Amniotic stem cell (primary cell): ENCODE measurements at places on chromosomes 5 and 9.

DNA sequence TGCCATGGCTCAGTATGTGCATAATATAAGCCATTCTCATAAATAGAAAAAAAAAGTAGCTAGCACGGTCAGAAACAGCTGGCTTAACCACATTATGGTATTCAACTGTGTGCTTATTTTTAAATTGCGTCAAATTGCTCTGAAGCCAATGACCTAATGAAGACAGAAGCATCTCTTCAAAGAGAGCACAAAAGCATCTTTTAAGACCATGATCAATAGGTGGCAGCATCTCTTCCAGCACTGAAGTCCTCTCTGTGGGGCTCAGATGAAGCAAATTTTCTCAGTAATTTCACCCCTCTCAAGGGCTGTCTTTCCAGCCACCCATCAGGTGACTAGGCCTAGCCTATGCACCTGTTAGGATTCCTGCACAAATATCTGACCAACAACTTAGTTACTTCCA, 251.4 kb downstream of the GLIS3 start:
- DNase-seq: peak; percentile 14

GRCh38 chr9:89706086-89706485, 101.3 kb downstream of the GADD45G start:
- DNase-seq: no peak

DNA sequence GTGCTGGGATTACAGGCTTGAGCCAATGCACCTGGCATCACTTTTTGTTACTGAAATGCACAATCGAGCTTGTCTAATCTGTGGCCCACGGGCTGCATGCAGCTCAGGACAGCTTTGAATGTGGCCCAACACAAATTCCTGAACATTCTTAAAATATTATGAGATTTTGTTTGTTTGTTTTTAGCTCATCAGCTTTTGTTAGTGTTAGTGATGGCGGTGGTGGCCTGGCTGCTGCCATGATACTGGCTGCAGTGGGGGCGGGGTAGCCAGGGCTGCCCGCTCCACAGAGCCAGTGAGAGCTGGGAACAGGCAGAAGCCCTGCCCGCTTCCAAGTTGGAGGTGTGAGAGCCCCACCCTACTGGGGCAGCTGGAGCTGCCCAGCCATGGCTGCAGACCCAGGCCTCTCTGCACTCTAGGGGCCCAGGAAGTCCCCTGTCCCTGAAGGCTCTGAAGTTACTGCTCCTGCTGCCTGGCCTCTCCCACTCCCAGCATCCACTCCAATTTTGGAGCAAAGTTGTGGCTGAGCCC, 76.6 kb upstream of the SHB start:
- no peak for DNase-seq

DNA sequence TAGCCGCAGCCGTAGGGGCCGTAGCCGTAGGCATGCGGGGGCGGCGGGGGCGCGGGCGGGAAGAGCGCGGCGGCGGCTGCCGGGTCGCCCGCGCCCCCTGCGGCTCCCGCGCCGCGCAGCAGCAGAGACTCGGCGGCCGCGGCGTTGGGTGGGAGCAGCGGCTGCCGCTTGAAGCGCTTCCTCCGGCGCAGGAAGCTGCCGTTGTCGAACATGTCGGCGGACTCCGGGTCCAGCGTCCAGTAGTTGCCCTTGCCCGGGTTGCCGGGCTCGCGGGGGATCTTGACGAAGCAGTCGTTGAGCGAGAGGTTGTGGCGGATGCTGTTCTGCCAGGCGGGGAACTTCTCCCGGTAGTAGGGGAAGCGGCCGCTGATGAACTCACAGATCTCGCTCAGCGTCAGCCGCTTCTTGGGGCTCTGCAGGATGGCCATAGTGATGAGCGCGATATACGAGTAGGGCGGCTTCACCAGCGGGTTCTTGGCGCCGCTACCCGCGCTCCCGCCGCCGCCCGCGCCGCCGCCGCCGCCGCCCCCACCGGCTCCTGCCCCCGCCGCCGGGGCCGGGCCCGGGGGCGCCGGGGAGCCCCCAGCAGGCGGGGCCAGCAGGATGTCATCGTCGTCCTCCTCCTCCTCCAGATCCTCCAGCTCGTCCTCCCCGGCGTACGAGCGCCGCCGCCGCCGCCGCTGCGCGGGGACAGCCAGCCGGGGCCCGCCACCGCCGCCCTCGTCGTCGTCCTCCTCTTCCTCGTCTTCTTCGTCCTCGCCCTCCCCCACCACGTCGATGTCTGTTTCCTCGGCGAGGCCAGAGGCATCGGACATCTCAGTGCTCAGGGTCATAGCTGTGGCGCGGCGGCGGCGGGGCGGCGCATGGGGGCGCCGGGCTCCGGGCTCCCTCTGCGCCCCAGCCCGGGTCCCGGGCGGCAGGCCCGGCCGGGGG, 781 bp downstream of the FOXD1 start:
- DNase-seq: no peak

GRCh38 chr5:78567617-78568016, 81.0 kb downstream of the LHFPL2 start:
- no peak for DNase-seq

GRCh38 chr5:157648275-157648990, 3.8 kb downstream of the SOX30 start:
- DNase-seq: no peak

GRCh38 chr5:60349891-60350415, 350.0 kb downstream of the DEPDC1B start:
- no peak for DNase-seq

DNA sequence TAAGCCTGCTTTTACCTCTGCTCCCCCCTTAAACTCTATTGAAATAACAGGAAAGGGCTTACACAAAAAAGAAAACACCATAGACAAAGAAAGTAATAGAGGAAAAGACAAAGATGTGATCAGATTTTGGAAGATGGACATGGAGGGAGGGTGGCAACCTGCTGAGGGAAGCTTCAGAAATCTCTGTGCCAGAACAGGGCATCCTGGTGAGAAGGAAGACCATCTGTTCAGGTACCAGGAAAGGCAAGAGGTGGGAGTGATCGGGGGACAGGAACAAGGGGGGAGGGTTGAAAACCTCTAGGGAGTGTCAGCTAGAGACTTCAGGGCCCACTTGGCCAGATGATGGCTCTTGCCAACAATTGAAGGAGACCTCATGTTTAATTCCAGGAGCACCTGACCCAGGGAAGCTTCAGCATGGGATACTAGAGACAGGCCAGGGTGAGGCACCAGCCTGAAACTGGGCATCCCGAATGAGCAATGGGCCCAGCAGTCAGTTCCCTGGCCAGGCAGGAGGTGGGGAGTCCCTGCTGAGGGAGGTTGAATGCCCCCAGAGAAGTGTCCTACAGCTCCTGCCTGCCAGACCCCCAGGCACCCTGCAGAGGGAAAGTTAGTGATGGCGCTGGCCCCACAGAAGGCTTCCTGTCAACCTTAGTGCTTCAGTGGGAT, 8.2 kb downstream of the SQSTM1 start:
- DNase-seq: no peak

DNA sequence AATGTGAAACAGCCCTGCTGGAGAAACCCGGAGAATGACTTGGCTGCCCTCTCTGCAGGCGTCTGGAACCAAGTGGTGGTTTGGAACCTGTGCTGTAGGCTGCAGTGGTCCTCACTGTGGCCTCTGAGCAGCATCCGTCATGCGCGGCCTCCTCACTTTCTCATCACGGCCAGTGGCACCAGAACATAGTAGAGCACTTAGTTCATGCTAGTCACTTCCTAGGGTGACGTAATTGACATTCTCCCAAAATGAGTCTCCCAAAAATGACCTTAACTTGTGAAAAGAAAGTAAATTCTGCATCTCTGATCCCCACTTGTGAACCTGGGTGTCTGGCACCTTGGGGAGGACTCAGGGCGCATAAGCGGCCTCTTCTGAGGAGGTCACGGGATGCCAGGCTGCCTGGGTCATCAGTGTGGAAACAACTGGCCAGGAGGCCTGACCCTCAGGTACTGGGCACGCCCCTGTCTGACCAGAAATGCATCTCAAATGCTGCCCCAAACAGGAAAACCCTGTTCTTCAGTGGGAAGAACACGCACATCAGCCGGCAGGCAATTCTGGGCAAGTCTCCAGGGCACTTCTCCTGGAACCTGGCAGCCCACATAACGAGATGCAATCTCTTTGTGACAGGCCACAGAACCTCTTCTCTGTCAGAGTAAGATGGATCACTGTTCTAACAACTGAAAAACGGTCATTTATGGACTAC, 36.6 kb upstream of the SPTLC1 start:
- DNase-seq: no peak

DNA sequence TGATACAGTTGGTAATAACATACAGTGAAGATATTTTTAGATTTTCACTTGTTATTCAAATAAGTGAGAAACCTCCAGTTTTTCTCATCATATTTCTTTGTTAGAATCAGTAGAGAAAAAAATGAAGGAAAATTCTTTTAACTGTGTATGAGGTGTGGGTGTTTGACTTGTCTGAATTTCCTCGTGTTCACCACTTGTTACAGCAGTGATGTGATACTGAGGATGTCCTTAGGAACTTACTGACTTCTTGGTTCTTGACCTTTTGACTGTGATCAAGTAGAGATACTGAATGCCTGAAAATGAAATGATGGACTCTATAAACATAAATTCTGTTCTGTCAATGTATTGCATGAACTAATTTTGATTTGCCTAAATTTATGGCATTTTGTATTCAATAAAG, 10.7 kb downstream of the PBX3 start:
- no peak for DNase-seq

GRCh38 chr9:133470427-133470924, 8.4 kb downstream of the SLC2A6 start:
- no peak for DNase-seq

- DNase-seq: no peak
Observed at GRCh38 chr5:33291216-33292000, 149.4 kb upstream of the TARS1 start.

DNA sequence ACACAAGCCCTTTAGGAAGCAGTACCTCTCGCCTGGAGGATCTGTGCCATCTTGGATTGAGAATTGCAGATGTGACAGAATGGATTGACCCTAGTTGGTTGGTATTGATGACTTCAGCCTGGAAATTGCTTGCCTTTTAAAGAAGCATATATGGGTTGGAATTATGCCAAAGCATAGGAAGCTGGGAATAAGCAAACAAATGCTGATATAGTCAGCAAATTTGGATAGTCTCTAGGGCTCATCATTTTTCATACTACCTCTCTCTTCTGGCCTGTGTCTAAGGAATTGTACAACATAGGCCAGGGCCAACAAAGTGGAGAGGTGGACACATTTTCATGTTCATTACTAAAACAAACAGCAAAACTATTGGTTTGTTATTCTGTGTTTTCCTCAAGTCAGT, 13.2 kb downstream of the TRIM32 start:
- DNase-seq: no peak

DNA sequence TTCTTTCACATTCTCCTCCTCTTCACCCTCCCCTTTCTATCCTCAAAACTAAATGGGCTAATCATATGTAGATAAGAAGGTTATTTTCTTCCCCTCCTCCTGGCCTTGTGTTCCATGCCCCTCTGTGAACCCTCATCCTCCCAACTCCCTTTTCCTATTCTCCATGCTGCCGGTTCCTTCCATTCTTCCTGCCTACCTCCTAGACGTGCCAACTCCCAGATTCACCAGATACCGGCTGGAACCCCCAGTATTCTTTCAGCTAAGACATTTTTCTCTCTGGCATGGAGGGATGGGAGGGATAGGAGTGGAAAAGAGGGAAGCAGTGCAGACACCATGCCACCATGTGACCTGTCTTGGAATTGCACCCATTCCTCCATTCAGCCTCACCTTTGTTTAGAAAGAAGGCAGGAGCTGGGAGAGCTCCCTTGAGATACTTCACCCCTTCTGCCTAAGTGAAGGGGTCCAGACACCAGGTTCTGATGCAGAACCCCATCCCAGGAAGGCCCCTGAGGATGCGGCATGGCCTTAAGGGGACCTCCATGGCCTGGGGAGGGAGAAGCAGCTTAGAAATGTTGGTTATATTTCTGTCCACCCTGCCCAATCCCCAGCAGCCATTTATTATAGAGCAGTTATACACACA, 4.8 kb downstream of the DNAJB5 start:
- DNase-seq: no peak

DNA sequence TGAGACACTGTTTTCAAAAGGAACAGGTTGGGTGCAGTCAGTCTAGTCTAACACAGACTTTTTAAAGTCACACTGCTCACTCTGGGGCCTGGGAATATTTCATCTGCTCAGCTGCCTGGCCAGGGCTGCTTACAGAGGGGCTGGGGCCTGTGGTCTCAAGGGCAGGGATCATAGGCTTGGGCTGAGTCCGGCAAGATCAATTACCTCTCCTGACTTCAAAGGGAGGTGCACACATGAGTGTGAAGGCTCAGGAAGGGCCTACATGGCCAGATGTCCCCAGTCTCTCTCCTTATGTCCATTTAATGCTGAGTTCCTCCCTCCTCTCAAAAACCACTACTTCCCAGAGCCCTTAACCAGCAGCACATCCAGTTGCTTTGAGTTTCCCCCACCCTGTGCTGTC, 247.2 kb downstream of the HSPA4 start:
- no peak for DNase-seq

DNA sequence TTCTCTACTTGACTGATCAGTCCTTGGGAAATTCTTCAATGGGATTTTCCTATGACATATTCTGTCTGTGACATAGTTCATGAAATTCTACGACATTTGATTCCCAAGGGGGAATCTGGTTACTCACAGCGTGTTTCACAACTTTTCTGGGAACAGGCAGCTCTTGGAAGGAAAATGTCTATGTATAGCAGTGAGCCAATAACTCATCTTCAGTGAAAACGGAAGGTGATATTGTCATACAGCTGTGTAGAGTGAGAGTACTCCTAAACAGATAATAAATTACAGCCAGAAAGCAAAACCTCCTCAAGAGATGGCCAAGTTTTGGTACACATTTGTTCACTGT, 91.4 kb downstream of the C9orf152 start:
- no peak for DNase-seq

GRCh38 chr5:149413477-149414210, 34.6 kb upstream of the IL17B start:
- no peak for DNase-seq

DNA sequence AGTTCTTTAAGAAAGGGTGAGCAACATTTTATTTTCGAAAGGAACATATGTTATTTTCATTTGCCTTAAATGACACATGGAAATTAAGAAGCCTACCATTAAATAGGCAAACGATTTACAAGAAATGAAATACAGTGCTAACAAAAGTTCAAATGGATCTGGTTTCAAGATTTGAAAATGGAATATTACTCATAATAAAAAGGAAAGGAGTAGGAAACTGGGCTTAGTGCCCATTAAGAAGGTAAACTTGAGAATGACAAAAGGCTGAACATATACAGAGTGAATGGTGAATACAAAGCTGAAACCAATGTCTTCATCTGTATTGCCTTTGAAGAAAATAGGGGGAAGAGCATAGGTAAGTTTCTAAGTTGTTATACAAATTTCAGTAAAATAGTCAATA, 974.2 kb upstream of the C9orf72 start:
- DNase-seq: no peak

DNA sequence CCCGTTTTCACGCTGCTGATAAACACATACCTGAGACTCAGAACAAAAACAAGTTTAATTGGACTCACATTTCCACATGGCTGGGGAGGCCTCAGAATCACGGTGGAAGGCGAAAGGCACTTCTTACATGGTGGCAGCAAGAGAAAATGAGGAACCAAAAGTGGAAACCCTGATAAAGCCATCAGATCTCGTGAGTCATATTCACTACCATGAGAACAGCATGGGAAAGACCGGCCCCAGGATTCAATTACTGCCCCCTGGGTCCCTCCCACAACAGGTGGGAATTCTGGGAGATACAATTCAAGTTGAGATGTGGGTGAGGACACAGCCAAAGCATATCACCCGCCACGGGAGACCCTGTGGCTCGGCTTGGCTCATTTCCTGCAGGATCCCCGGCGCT, 20.2 kb downstream of the EXD3 start:
- no peak for DNase-seq

- DNase-seq: no peak
Observed at GRCh38 chr9:99336005-99336404, 113.9 kb downstream of the SEC61B start.
